ENCODE measurements at places on chromosomes 6 and 20. TPM values are rescaled to one million over a fixed set of nuclear protein-coding genes. Genes with fewer than 3 reads are reported as not detected.

DNA sequence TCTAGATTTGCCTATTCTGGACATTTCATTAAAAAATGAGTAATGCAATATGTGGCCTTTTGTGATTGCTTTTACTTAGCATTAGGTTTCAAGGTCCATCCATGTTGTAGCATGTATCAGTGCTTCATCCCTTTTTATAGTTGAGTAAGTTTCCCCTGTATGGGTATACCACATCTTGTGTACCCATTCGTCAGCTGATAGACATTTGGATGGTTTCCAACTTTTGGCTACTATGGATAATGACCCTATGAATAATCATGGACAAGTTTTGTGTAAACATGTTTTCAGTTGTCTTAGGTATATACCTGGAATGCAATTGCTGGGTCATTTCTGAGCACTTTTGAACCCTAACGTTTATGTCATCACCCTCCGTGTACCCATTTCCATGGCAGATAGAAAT lies 15.4 kb downstream of the METTL24 start:
- no peaks in the 10 kb centered on the region for H3K27me3 ChIP-seq
- DNase-seq = no peak
- no peak overlapping the region for H3K27ac ChIP-seq
- no peaks in the 10 kb centered on the region for H3K4me1 ChIP-seq
- no peak overlapping the region for H3K4me3 ChIP-seq

Gene VSX1
- total RNA-seq = 0.09 TPM

DNA sequence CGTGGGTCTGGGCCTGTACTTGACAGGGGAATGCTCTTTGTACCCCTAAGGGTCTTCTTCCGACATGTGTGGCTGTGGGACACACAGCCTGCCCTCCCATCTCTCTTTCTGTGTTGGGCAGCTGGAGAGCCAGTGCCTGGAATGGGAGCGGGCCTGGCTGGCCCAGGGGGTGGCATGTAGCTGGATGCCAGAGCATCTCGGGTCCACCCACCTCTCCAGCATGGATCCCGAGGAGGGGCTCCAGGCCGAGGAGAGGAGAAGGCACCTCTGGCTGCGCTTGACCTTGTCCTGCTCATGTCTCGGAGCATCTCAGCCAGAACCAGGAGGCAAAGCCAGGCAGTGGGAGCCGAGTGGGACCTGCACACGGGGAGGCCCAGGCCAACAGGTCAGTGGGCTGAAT lies 16.0 kb downstream of the CDH4 start:
- no peaks in the 10 kb centered on the region for H3K36me3 ChIP-seq
- H3K4me1 ChIP-seq = no peaks in the 10 kb centered on the region
- H3K27ac ChIP-seq = no peak overlapping the region

DNA sequence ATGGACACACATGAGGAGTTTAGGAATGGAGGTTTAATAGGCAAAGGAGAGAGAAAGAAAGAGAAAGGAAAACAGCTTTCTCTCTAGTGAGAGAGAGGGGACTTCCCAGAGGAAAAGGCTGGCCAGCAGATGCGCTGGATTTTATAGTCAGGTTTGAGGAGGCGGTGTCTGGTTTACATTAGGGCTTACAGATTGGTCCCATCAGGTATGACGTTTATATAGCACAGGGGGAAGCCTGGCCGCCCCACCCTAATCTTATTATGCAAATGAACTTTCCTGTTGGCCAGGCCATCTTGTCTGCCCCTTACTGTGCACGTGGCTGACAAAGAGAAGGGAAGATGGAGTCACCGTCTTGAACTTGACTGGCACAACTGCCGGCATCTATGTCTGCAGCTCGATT lies 86.6 kb upstream of the QKI start:
- DNase-seq = no peak
- H3K4me1 ChIP-seq = no peaks in the 10 kb centered on the region
- H3K36me3 ChIP-seq = no peaks in the 10 kb centered on the region
- no peak overlapping the region for H3K4me3 ChIP-seq
- H3K27ac ChIP-seq = no peak overlapping the region
- peaks cover 3% of the 10 kb centered on the region for H3K27me3 ChIP-seq

Gene CLVS2
- total RNA-seq = 0.05 TPM

DNA sequence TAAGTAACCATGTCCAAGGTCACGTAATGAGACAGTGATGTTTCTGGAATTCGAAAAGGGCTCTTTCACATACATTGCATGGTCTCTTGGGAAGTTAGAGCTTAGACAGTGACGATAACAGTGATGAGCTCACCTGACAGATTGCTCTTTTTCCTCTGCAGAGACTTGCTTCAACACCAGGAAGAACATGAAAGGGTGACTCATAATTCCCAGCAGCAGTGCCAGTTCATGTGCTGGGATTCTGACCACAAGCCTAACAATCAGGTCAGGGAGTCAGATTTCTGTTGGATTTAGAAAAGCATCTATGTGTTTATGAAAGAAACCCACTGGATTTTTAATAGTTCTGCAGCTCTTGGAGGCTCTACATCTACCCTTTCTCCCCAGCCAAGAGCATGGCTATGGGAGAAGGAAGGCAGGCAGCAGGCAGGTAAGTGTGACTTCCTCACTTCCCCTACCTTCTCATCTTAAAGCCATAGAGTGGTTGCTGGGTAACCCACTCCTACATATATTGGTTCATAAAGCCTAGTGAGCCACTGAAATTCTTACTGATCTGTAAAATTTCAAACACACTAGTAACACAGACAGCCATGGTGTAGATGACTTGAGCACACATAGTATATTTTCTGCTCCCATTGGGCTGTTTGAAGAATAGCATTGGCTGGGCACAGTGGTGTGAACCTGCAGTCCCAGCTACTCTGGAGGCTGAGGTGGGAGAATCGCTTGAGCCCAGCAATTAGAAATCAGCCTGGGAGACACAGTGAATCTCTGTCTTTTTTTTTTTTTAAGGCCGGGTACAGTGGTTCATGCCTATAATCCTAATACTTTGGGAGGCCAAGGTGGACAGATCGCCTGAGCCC lies 44.4 kb upstream of the LOC128125822 start:
- no peak overlapping the region for H3K27ac ChIP-seq
- H3K36me3 ChIP-seq = no peaks in the 10 kb centered on the region
- H3K4me3 ChIP-seq = no peak overlapping the region
- no peaks in the 10 kb centered on the region for H3K27me3 ChIP-seq
- no peaks in the 10 kb centered on the region for H3K4me1 ChIP-seq
